ENCODE measurements at places on chromosomes 2 and 18. TPM values are rescaled to one million over a fixed set of nuclear protein-coding genes. Genes with fewer than 3 reads are reported as not detected.
A peak's percentile ranks its signal among the peaks of the same experiment; 100 is the strongest.

- no peak for DNase-seq
Observed at GRCh38 chr2:46666754-46667153, 187.4 kb downstream of the TMEM247 start.

DNA sequence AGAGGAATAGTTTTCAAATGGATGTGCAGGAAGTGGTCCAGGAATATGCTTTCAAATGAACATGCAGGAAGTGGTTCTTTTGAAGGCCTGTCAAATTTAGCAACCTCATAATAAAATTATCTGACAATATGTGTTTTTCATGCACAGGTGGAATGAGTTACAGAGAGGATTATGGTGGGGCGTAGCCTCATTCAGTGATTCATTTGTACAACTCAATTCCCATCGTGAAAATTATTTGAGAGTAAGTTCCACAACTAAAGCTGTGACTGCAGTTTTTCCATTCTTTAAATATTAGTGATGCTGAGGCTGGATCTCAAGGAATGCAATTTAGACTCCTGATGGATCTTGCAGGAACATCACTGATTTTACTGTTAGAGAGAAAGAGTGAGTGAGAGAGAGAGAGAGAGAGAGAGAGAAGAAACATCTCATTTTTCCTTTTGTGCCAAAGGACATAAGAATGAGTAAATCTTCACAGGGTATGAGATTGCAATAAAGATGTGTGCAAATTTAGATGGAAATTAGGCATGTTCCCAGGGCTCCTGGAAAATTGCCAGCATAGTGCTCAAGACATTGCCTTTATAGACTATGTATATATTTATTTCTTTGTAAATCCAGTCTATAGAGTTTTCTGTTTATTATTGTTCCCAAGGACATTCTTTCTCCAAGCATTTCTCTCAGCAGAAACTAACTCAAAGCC lies 394.9 kb upstream of the ZEB2 start:
- no peak for DNase-seq

The DIPK1C gene
- total RNA-seq, result not detected

The EGR4 gene
- total RNA-seq, result not detected

The FASTKD2 gene
- total RNA-seq, result 46.7 TPM

The GALNT5 gene
- total RNA-seq, result 26.1 TPM

GRCh38 chr18:40607542-40608148 lies 1347.4 kb upstream of the PIK3C3 start:
- DNase-seq, result no peak

GRCh38 chr2:30356071-30356470 lies 91.0 kb upstream of the LCLAT1 start:
- DNase-seq, result no peak

DNA sequence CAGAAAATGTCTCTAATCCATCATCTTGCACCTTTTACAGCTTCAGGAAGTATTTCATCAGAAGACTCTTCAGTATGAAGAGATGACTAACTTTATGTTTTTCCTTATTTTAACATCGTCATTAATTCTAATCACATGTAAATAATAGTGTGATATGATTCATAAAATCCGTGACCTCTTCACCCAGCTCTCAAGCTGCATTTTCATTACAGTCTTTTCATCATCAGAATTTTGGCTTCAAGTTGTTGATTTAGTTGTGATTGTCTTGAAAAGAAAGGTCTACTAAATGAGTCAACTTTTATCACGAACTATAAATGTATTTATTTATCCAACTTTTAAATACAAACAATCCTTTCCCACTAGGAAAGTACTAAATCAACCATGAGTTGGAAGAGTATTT lies 410.3 kb downstream of the LRP1B start:
- peak; percentile 4 for DNase-seq

DNA sequence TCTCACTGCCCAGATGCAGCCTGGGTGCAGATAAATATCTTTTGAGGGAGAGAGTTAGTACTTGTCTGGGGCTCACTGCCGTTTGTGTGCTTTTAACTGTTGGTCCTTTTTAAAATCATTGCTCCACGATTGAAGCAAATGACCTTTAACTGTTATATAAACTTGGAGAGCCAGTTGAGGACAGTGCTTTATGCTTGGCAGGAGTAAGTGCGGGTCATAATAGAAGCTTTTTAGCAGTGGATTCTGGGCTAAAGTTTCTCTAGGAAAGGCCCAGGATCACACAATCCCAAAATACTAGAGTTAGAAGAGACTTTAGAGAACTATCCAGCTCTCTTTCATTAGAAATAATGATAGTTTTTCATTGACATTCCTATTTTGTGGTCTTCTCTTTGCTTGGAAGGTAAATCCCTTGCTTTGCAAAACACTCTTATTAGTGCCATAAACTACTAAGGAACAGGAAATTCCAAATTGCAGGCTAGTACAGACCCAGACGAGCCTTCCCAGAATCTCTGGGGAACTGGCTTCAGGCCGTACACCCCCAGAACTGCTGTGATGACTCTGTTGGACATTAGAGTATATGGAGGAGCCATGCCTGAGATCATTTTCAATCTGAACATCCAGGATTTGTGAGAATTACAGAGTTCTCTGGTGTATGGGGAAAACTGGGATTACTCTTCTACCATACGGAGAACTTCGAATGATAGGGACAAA lies 19.1 kb downstream of the LIMS1 start:
- DNase-seq, result no peak

The RBM44 gene
- 0.26 TPM for total RNA-seq

The CFAP65 gene
- not detected for total RNA-seq

DNA sequence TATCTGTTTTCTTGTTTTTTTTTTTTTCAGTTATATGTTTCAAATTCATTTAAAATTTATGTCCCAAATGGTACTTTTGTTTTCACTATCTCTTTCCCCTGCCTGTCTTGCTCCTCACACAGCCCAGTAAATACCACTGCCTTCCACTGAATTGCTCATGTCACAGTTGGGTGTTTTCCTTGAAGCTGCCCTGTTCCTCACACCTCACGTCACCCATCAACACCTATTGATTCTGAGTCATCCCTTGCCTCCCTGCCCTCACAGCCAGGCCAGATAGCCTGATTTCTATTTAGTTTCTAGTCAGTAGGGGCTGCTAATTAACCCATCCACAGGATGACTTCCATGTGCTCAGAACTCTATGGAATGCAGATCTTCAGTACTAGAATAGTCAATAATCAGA lies 25.3 kb downstream of the FSHR start:
- peak; percentile 0 for DNase-seq

DNA sequence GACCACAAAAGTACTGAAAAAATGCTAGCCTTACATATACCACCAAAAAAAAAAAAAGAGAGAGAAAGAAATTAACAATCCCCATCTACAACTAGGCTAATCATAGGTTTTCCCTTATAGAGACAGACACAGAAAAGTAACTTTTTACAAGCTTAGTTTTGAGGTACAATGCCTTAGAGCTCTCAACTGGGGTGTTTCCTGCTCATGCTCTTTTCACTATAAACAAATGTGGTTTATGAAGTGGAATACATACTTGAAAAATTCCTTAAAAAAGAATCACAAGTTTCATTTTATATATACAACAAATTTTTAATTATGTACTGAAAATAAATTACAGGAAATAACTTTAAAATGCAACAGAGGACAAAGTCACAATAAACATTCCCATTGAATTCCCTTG lies 82.5 kb downstream of the ATL2 start:
- no peak for DNase-seq

The UNC50 gene
- total RNA-seq, result 52.9 TPM

The ZAP70 gene
- not detected for total RNA-seq

The LYPD6B gene
- total RNA-seq, result 14.7 TPM

GRCh38 chr18:56127322-56128099 lies 510.9 kb downstream of the TXNL1 start:
- no peak for DNase-seq

The SKOR2 gene
- total RNA-seq, result not detected

DNA sequence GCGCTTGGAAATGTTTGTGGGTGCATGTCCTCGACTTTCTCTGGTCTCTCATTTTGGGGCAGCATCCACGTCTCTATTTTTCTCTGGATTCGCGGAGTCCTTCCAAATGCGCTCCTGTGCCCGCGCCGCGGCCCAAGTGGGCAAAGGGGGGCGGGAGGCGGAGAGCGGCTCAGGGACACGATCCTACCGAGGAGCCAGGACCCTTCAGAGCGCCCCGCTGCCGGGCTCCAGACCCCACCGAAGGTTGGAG lies 990 bp downstream of the EPAS1 start:
- no peak for DNase-seq

DNA sequence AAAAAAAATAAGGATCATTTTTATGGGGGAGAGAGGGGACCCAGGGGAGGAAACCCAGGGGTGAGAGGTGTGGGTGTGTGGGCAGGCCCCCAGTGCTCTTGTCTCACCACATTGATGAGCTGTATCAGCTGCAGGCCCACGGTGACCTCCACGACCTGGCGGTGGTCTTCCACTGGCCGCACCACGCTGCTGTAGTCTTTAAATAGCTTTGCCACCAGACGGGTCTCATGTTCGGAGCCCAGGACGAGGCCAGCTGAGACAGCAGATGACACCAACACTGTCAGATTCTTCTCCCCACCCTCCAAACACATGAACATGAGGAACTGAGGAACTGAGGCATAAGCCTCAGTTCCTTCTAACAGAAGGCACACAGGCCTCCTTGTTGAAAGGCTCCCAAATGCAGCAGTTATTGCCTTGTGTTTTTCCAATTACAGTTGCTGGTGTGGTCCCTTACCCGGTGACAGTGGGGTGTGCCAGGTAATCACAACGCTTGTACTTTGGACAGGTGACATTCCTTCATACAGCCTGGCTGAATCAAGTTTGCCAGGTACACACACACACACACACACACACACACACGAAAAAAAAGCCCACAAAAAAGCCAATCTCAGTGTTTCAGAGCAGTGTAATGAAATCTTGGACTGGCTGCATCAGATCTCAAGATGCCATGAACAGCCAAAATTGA lies 4.7 kb downstream of the CHRNA1 start:
- no peak for DNase-seq

The EVX2 gene
- total RNA-seq, result not detected

- DNase-seq, result peak; percentile 7
Observed at GRCh38 chr2:42312106-42312505, 48.9 kb downstream of the COX7A2L start.

DNA sequence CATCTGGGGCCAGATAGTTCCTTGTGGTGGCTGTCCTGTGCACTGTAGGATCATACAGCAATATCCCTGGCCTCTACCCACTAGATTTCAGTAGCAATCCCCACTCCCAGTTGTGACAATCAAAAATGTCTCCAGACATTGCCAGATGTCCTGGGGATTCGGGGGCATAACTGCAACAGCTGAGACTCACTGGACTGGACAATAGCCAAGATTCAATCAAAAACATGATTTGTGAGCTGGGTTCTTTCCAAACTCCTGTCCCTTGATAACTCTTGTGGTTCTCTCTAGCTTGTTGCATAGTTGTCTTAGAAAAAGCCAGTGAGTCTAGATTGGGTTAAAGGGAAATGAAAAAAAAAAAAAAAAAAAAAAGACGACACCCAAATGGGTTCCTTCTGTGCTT lies 293.4 kb downstream of the CELF4 start:
- no peak for DNase-seq

- no peak for DNase-seq
Observed at GRCh38 chr18:52648201-52648600, 308.2 kb downstream of the DCC start.

DNA sequence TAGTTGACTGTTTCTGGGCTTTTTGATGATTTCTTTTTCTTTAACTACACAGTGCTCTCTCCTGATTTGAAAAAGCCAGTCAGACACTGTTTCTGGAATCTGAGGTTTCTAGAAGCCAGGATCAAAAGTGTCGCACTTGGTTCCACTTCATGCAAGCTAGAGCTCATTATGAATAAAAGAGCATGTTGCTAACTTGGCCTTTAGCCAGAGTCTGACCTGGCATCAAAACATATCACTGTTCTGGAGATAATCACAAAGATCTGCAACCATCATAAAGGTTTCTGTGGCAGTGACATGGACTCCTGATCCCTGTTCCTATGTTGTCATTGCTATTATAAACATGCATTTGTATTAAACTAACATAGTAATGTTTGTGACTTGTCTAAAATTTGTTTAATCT lies 76.1 kb upstream of the MAPRE2 start:
- DNase-seq, result no peak

The FOXI3 gene
- not detected for total RNA-seq

The STON1 gene
- 0.79 TPM for total RNA-seq

GRCh38 chr2:30684026-30684425 lies 123.2 kb downstream of the CAPN13 start:
- no peak for DNase-seq

DNA sequence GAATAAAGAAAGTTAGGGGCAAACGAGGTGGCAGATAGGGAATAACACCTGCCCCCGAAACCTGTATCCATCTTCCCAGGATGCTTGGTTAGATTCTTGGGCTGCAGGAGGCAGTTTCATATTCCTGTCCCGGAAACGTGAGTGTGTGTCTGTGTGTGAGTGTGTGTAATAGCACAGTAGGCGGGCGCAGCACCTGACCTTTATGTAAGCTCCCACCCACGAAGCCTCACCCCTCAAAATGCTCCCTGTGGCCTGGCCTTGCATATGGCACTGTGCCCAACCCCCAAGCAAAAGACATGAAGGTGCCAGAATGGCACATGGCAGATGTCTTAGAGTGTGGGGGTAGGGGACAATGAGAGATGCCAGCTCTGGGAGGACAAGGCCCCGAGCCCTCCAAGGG lies 48.9 kb downstream of the EFR3B start:
- no peak for DNase-seq

DNA sequence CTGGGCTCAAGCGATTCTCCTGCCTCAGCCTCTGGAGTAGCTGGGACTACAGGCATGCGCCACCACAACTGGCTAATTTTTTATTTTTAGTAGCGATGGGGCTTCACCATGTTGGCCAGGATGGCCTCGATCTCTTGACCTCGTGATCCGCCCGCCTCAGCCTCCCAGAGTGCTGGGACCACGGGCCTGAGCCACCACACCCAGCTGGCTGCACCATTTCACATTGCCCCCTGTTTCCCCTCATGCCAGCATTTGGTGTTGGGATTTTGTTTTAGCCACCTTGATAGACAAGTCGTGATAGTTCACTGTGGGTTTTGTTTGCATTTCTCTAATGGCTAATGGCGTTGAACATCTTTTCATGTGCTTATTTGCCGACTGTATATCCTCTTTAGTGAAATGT lies 5.8 kb upstream of the COLEC11 start:
- DNase-seq, result no peak

DNA sequence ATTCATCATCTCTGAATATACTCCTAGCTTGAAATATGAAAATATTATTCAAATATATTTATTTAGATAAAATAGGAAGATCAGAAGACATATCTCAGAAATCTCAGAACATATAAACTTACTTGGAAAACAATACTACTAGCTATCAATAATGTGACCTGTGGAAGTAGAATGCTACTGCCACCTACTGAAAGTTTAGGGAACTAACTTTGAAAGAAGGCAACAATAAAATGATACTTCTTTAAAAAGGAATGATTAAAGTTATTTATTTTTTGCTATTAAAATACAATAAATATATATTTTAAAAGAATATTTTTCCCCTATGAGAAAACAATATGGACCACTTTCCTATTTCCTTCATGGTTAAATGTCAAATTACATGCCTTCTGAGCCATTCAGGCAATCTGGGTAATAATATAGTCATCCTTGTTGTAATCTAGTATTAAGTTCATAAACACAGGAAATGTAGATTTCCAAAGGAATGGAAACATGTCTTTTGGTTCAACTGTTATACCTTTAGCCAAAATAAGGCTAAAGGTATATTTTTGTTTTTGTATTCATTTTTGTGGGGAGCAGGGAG lies 26.0 kb downstream of the ACADL start:
- peak; percentile 52 for DNase-seq

The TRABD2A gene
- total RNA-seq, result 0.64 TPM

- no peak for DNase-seq
Observed at GRCh38 chr2:226767056-226767813, 32.4 kb downstream of the IRS1 start.

The SPHKAP gene
- total RNA-seq, result not detected

- no peak for DNase-seq
Observed at GRCh38 chr2:209076151-209076550, 347.7 kb upstream of the MAP2 start.

The INPP1 gene
- total RNA-seq, result 7.9 TPM

The LIPG gene
- total RNA-seq, result 9.5 TPM
